ENCODE measurements at places on chromosomes 7 and 10.

GRCh38 chr10:33817605-33818004 lies 483.1 kb upstream of the NRP1 start:
- no peak for DNase-seq

- no peak for DNase-seq
Measured at GRCh38 chr7:112452102-112452888, 2.0 kb downstream of the IFRD1 start.

GRCh38 chr7:27875832-27876231 lies 135.9 kb downstream of the TAX1BP1 start:
- DNase-seq = no peak

DNA sequence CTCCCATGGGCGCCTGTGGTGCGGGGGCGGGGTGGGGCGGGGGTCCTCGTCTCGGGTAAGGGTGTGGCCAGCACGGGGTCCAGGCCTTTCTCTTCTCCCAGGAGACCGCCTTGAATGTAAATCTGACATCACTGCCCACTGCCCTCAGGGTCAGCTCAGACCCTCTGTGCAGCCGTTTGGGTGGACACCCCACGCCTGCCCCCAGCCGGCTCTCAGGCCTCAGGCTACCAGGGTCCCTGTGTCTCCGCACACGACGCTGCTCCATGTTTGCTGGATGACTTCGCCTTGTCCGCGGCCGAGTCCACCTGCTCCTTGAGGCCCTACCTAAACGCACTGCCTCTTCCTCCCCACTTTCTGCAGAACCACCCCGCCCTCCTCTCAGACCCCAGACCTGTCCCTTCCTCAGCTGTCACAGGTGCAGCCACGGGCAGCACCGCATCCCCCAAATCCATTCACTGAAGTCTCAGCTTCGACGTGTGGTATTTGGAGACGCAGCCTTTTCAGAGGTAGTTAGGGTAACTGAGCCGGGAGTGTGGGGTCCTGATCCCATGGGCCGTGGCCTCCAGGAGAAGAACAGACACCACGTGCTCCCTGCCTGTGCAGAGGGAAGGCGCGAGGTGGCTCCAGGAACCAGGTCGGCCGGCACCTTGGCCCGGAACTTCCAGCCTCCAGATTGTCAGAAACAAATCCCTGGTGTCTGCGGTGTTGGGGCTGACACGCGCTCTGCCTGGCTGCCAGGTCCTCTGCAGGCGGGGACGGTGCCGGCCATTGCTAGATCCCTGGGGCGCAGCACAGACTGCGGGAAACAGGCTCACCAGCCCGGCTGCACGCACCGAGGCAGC lies 97.4 kb upstream of the DIP2C start:
- no peak for DNase-seq

DNA sequence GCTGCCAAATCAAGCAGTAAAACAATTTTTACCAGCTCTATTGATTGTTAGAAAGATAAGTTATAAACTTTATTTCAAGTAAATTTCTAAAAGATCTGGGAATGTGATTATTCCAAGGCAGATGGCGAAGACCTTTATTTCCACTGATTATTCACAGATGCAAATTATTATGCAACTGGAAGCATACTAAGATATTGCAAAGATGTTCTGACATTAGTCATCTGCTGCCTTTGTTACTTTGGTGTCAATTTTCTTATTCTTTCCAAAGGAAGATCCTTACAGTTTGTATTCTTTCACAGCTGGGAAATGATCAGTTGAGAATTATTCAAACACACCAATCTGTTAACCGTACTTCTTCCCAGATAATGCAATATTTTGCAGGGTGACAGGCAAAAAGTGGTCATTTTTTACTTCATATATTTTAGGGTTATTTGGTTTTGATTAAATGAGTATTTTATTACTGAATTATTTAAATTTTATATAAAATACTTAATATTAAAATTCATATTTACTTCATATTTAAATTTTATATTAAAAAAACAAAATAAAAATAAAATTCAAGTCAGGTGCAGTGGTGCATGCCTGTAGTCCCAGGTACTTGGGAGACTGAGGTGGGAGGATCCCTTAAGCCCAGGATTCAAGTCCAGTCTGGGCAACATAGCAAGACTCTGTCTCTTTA lies 171.3 kb downstream of the FZD1 start:
- DNase-seq = no peak

DNA sequence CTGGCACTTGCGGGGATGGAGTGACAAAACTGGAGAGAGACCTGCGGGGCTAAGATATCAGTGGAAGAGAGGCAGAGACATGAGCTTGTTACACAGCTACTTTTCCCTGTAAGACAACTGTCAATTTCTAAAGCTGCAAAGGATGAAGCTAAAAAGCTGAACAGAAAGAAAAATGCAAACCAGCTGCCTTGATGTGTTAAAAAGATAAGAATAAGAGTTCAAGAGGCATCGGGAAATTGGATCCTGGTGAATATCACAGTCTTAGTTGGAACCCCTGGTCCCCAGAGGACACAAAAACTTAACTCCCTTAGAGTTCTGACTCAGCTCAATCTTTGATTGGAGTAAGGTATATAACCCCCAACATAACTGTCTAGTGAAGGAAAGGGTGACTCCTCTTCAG lies 38.8 kb downstream of the VPS41 start:
- DNase-seq = no peak

DNA sequence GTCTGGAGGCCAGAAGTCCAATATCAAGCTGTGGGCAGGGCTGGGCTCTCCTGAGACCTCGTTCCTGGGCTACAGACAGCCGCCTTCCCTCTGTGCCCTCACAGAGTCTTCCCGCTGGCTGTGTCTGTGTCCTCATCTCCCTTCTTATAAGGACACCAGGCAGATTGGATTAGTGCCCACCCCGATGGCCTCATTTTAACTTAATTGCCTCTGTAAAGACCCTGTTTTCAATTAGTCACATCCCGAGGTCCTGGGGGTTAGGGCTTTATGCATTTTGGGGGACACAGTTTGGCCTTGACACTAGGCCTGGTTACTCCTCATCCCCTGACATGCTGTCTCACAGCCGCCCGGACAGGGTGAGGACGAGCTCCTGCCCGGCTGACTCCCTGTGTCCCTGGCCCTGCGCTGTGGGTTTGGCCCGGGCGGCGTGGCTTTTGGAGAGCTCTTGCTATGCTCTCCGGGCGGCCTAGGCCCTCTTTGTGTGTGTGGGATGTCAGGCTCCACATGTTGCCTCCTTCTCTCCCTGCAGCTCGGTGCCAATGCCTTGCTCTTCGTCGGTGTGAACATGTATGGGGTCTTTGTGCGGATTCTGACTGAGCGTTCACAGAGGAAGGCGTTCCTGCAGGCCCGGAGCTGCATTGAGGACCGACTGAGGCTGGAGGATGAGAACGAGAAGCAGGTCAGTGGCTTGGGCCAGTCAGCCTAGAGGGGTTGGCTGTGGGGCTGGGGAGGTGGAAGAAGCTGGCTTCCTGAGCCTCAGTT lies 18.2 kb downstream of the ADCY1 start:
- DNase-seq = no peak

DNA sequence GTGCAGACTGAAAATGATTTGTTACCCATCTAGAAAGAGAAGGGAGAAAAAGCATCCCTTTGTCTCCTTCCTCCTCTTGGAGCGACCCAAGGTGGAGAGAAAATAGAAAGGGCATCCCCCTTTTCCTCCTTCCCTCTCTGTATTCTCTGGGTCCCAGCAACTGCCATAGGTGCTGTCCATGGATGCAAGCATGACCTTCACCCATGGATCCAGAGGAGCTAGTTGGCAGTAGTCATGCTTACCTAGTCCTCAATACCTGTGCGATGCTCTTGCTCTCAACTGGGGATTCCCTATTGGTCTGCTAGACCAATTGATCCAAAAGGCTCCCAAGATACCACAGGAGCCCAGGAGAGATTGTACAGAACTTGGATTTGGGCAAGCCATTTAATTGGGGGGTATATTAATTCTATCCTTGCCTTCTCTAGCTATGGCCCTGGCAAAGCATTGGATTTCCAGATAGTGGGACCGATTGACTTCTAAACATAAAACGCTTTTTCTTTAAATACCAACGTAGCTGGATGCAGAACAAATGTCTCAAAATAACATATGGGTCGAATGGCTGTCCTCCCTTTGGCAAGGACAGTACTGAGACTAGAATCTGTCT lies 547.8 kb upstream of the IGFBP3 start:
- DNase-seq = no peak

DNA sequence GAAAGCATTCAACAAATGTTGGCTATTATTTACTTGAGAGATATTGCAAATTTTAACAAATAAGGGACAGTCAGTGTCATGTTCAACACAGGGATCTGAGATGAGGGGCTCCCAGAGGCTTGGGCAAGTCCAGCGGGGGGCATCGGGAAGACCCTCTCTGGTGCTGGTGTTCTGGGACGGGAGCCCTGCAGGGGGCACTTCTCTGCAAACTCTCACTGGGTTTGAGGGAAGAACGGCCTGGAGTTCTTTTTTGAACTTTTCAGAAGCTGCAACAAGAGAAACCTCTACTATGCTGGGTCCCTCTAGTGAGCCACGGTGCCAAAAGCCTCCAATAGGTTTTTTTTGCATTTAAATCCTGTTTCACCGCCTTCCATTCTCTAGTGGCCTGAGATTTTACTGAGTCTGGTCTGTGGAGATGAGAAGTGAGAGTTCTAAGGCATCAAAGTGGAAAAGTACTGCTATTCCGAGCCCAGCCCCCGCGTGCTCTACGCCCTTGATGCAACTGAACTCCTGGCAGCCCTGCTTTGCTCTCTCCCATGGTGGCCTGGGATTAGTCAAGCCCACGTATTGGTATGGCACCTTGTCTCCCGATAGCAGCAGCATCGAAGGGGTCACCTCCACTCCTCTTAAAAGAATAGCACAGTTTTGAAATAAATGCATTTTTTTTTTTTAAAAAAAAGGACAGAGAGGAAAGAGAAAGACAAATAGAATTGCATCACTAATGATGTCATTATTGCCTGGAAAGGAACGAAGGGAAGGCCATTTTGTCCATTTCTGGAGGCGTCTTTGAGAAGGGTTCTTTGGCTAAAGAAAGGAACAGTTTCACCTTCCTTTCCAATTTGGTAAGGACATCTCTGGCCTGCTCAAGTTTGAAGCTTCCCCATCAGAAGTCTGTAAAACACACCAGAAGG lies 43.5 kb downstream of the CLEC2L start:
- no peak for DNase-seq

DNA sequence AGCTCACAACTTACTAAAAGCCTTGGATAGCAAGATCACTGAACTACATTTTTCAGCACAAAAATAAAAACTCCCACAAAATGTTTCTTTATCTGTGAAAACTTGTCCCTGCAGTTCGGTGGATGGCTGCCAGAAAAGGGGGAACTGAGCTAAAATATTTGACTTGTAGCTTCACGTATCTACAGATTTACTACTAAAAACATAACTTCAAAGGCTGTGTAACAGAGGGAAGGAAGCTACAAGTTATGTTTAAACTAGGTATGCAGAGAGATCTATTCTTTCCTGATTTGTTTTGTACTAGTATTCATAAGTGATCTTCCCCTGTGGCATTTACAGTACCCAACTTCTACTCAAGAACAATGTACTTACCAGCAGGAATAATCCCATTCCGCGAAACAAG lies 25.1 kb downstream of the SGCE start:
- DNase-seq = no peak

GRCh38 chr7:146858690-146859089 lies 742.1 kb downstream of the CNTNAP2 start:
- DNase-seq = no peak

GRCh38 chr10:79438021-79438698 lies 7.3 kb downstream of the ZCCHC24 start:
- DNase-seq = no peak

GRCh38 chr10:69703766-69704630 lies 74.0 kb downstream of the FAM241B start:
- DNase-seq = no peak

DNA sequence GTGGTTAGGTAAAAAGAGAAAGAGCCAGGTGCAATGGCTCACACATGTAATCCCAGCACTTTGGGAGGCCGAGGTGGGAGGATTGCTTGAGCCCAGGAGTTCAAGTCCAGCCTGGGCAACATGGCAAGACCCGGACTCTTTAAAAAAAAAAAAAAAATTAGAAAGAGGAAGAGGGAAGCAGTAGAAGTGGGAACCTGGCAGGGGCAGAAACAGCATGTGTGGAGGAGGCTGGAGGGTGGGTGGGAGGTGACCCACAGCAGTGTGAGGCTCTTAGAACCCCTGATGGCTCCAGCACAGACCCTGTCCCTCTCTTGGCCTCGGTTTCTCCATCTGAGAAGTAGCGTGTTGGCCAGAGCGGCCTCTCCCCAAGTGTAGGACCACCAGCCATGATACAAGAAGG lies 4.9 kb upstream of the CCL24 start:
- DNase-seq = no peak

GRCh38 chr10:8594711-8595110 lies 540.2 kb downstream of the GATA3 start:
- DNase-seq = no peak

DNA sequence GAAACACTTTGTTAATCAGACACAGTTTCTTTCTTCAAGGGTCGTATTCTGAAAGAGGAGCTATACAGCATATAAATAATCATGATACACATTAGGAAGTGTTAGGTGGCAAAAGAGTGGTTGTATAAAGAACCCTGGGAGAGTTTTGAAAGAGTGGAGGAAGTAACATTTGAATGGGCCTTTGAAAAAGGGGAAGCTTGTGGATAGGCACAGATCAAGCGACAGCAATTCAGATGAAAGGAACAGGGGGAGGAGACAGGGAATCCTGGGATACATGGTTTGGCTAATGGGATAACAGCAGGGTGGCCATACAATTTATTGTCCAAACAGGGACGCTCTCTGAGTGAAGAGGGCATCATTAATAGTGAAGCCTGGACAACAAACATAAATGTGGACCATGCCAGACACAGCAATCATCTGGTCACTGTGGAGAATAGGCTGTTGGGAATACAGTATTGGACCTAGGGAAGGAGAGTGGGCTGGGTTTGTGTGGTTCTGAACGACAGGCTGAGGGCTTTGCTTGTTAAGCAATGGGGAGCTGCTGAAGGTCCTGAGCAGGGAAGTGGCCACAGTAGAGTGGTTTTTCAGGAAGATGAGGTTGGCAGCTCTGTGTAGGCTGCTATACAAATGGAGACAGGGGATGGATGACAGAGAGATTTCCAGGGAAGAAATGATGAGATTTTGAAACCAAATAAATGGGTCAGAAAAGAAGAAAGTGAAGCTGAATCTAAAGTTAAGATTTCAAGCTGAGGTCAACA lies 75.9 kb downstream of the ICA1 start:
- DNase-seq = no peak

GRCh38 chr7:143975617-143976016 lies 21.0 kb downstream of the OR2F1 start:
- no peak for DNase-seq

GRCh38 chr10:5563991-5564536 lies 39.3 kb downstream of the CALML3 start:
- peak; percentile 23 for DNase-seq

DNA sequence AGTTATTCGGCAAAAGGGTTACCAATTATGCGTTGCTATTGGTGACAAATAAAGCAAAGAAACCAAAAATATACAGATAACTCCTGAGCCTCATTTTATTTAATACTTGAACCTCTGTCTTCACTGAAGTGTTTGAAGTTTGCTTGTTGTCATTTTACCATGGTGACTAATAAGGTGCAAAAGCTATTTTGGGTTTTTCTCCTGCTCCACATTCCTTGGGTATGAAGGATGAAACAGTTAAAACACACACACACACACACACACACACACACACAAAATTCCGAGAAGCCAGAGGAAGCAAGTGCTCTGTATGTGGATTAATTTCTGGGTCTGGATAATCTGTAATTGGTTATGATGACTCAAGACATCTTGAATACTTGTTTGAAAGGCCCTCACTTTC lies 246.5 kb downstream of the COBL start:
- DNase-seq = no peak

Data from stimulated activated CD4-positive, alpha-beta T cell treated with anti-CD3 and anti-CD28 coated beads, Interleukin-1b, Interleukin-23, amount 100 ng/mL, for 4 hours (primary cell).